ENCODE measurements at places on chromosomes 5 and 9. TPM values are rescaled to one million over a fixed set of nuclear protein-coding genes. Genes with fewer than 3 reads are reported as not detected.

TMEM215 gene
- total RNA-seq: not detected

PCDHGA9 gene
- total RNA-seq: 5.0 TPM

OR2V2 gene
- not detected for total RNA-seq

PDZD2 gene
- total RNA-seq: 113 TPM

SPINK6 gene
- not detected for total RNA-seq

ABCA2 gene
- 25.0 TPM for total RNA-seq

CRB2 gene
- 0.32 TPM for total RNA-seq

PCDHA12 gene
- 4.9 TPM for total RNA-seq

SLCO4C1 gene
- 1.1 TPM for total RNA-seq

IRX1 gene
- total RNA-seq: 0.47 TPM

TAF11L4 gene
- total RNA-seq: not detected

SOWAHA gene
- 0.13 TPM for total RNA-seq

LNPEP gene
- 52.1 TPM for total RNA-seq

RLN1 gene
- not detected for total RNA-seq

SPINK7 gene
- total RNA-seq: not detected

DRD1 gene
- total RNA-seq: 0.96 TPM

COL23A1 gene
- total RNA-seq: 0.19 TPM

NTNG2 gene
- total RNA-seq: 3.9 TPM

Measured in omental fat pad (tissue), 4 donors.